ENCODE measurements at places on chromosomes 13 and 19.

- DNase-seq, result no peak
Observed at GRCh38 chr19:49690079-49690655, 749 bp upstream of the CPT1C start.

DNA sequence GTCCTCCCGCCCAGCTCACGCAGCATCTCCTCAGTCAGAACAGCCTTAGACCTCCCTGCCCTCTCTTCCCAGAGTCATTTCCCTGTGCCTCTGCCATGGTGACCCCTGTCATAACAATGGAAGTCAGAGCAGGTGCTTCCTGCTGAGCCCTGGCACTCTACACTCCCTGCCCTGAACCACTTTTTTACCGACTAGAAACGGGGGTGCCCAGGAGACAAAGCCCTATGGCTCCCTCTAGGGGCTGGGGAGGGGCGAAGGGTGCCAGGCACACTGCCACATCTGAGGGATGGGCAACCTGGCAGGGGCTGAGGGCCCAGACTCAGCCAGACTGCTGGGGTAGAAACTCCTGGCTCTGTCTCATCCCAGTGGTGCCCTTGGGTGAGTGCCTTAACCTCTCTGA lies 16.4 kb downstream of the ZNF574 start:
- peak; percentile 30 for DNase-seq

GRCh38 chr13:92677571-92677970 lies 549.0 kb upstream of the GPC6 start:
- no peak for DNase-seq

- DNase-seq, result peak; percentile 33
Observed at GRCh38 chr19:3028305-3029064, 595 bp downstream of the TLE2 start.

GRCh38 chr13:50390503-50391248 lies 375.4 kb downstream of the KCNRG start:
- no peak for DNase-seq

DNA sequence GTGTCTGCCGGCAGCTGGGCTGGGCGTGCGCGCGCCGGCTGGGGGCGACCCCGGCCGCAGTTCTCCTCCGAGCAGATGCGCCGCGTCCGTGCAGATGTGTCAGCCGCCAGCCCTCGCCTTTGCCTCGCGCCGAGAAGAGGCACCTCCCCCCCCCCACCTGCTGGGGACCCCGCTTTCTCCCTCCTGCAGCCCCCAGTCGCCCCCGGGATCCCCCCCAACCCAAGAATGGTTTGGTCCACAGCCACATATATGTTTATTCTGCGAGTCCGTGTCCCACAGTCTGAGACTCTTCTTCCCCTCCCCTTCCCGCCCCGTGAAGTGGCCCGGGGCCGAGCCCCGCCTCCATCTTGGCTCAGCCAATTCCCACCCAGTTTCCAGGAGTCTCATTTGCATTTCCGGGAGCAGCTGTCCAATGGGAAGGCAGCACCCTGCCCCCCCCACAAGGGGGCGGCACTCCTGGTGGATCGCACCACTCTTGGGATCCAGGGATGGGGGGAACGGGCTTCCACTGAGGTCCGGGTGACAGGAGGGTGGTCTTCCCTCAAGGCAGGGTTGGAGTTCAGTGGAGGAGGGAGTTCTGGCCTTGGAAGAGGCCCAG lies 8.6 kb downstream of the ISOC2 start:
- peak; percentile 94 for DNase-seq

GRCh38 chr19:2478756-2479555 lies 3.0 kb downstream of the GADD45B start:
- peak; percentile 86 for DNase-seq

DNA sequence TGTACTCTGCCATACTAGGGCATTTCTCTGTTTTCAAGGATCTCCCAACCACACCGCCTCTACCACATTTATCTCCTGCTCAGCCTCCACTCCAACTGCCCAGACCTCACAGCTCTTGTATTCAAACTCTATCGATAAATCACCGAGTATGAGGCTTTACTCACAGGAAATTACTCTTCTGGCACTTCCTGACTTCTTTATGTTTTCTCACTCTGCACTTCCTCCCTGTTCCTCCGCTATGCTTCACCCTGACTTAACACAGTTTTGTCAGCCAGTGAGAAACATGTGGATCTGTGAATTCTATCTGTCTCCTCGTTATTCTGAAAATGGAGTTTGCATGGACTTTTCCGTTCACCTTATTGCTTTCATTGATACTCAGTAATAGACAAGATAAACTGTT lies 2.6 kb upstream of the CARD8 start:
- DNase-seq, result no peak

GRCh38 chr19:55179606-55180484 lies at the start of gene SYT5:
Gene SYT5 (minus strand): TSS chr19:55180289. CDS start chr19:55179041, 1,248 bp downstream.
- peak; percentile 39 for DNase-seq

GRCh38 chr13:39603424-39603947 lies 493 bp upstream of the LHFPL6 start:
- peak; percentile 60 for DNase-seq

- DNase-seq, result no peak
Observed at GRCh38 chr19:20165971-20166592, 932 bp upstream of the ZNF486 start.

DNA sequence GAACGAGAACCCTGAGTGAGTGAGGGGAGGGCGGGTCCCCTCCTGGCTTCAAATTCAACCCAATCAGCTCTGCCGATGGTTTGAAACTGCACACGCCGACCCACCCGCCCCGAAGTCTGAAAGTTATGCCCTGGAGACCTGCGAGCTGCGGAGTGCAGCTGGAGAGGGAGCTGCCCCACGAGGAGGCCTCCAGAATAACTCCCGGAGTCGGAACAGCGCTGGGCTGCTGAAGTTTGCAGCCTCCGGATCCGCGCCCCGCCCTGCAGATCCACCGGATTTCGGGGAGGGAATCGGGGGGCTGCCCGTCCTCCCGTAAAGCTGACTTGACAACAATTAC lies 7.0 kb downstream of the POU4F1 start:
- DNase-seq, result no peak
